ENCODE measurements at places on chromosomes 16 and 17. TPM values are rescaled to one million over a fixed set of nuclear protein-coding genes. Genes with fewer than 3 reads are reported as not detected.

The PNMT gene
- 0.89 TPM for total RNA-seq

The PRSS36 gene
- 0.69 TPM for total RNA-seq

The GAS7 gene
- total RNA-seq: 0.24 TPM

GRCh38 chr17:72846399-72846798 lies 246.1 kb downstream of the SLC39A11 start:
- no peak for DNase-seq

DNA sequence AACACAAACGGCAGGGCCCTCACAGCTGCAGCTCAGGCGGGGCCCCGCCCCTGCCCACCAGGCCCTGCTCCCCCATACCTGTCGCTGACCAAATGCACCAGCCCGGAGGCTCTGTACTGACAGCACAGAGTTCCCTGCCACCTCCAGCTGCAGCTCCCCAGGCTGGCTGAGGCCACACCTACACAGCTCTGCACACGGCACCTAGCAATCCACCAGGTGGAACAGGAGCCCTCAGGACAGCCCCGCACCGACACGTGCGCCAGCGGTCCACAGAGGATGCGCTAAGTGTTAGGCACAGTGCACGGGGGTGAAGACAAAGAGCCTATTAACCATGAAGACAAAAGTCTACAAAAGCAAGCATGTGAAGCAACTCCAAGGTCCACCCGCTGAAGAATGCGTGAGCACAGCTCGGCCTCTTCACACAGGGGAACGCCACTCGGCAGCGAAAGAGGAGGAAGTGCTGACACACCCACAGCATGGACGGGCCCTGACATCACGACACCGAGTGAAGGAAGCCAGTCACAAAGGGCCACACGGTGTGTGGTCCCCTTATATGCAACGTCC lies 5.4 kb downstream of the ZCCHC14 start:
- DNase-seq: no peak

DNA sequence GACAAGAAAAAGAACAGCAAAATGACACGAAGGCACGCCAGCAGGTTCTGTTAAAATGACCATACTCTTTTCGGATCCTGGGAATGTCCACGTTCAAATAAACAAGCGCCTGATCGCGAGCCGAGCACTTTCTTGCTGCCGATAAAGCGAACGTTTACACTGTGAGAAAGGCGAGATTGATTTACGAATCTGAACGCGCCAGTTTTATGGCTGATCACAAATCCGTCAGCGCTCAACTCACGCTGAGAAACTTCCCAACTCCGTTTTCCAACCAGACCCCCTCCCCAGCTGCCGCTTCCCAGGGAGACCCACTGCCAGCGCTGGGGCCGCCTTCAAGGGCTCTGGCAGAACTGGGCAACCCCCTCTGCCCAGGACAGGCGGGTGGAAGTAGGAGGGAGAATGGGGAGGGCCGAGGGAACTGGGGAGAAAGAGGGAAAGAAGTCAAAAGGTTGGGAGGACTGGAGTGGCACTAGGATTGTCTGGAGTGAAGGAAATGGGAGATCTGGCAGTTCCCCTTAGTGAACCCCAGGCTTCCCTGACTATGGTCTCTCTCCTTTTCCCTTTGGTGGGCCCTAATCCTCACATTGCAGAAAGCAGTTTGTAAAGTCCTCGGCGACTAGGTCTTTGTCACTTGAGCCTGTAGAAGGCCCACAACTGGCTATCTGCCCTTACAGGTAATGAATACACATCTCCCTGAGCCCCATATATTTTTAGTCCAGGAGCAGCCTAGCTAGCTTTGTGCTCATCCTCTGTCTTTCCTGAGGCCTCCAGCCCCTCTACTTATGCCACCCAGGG lies 6.9 kb downstream of the HOXB4 start:
- DNase-seq: no peak

- DNase-seq: no peak
Measured at GRCh38 chr16:1018447-1019198, 37.1 kb downstream of the SOX8 start.

DNA sequence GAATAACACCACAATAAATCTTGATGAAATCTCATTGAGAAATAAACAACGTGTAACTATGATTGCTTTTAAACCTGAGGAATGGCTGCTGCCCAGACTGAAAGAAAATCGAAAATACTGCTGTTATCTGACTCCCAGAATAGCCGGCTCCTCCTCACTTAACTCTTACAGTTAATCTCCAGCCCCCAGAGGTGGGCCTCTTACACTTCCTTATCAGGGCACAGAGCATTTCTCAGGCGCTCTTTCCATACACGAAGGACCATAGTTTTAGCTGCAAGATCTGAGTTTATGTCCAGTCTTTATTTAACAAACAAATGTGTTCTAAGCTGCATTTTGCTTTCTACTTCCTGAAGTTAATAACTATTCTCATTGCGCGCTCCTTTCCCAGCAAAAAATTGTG lies 206.9 kb downstream of the MAP2K4 start:
- no peak for DNase-seq

DNA sequence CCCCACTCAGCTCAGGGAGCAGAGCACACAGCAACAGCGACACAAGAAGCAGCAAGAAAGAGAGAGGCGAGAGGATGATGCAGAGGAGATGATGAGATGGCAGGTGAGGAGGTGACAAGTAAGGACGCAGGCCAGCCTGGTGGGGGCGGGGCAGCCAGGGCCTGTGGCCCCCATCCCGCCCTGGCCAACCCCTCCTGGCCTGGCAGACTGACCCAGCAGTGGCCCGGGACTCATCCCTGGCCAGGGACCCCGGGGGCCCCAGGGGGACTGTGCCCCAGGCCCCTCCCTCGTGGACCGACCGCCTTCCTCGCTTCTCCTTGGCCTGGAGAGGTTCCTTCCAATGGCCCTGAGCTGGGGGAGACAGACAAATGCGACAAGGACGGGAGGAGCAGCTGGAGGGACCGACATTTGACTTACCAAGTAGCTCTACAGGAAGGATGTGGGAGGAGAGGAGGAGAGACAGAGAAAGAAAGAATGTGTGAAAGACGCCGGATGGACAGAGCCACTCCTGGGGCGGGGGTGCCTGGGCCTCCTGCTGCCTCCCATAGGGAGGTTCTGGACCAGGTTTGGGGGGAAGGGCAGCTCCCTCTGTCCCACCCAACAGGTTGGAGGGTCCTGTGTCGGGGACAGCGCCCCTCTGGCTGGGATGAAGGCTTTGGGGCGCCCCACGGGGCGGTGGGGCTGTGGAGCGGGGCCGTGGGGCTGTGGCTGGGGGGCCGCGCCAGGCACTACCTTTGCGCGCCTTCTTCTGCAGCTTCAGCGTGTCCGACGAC lies 6.8 kb downstream of the MTSS2 start:
- DNase-seq: no peak

GRCh38 chr17:206941-207560 lies 25.6 kb upstream of the DOC2B start:
- no peak for DNase-seq

DNA sequence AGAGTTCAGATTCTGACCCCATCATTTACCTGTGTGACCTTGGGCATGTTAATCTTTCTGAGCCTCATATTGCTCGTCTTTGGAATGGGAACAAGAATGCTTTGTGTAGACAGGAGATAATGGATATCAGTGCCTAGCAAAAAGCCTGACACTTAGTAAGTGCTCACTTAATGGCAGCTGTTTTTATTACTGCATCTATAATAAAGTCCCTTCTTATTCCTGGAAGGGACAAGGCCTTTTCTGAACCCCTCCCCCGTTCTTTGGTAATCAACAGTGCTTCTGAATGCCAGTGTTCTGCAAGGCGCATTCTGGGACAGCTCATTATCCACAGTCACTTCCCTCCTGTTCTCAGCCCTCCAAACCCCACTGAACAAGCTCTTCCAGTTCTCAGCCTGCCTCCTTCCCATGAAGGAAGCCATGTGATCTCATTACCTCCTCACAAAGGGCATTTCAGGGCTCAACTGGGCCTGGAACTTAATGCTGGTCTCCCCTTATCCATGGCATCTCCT lies 25.1 kb upstream of the SUPT4H1 start:
- no peak for DNase-seq

- DNase-seq: no peak
Measured at GRCh38 chr17:66682283-66682682, 152.6 kb upstream of the CACNG5 start.
